Colonic mucosa (tissue), 4 donors: ENCODE measurements at places on chromosomes 11 and 22. TPM values are rescaled to one million over a fixed set of nuclear protein-coding genes. Genes with fewer than 3 reads are reported as not detected.

VSIG2 gene
- total RNA-seq = 155 TPM

PNPLA5 gene
- not detected for total RNA-seq

CCND1 gene
- 94.6 TPM for total RNA-seq

SLC1A2 gene
- 0.13 TPM for total RNA-seq
